ENCODE measurements at places on chromosomes 16 and 17. TPM values are rescaled to one million over a fixed set of nuclear protein-coding genes. Genes with fewer than 3 reads are reported as not detected.

GRCh38 chr17:65467156-65467555 lies 94.3 kb downstream of the AXIN2 start:
- no peak for DNase-seq

DNA sequence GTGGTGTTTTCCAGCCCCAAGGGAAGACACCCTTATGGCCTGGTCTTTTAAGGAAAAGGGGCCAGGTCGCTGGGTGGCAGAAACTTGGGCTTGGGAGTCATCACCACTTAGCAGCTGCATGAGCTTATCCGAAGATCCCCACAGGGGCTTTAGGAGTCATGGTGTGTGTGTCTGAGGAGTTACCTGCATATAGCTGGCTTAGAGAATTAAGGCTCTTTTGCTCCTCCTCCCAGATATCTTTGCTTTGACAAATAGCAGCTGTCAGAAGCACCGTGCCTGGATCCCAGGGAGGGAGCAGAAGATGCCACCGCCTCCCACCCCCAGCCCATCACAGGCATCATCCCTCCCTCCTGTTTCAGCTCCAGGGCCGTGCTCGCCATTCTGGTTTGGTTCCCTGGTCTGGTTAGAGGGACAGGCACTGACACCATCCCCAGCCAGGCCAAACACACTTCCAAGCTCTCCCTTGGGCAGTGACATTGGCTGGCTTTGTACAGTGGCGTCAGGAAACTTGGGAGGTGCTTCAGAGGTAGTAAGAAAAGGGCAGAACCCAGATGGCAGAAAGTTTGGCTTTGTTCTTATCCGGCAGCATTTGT lies 17.4 kb downstream of the LDHD start:
- DNase-seq = no peak

GRCh38 chr16:72240466-72240865 lies 68.5 kb upstream of the PMFBP1 start:
- DNase-seq = no peak

- no peak for DNase-seq
These were observed 59.5 kb upstream of the CDC42EP4 start for GRCh38 chr17:73371285-73371684.

GRCh38 chr17:8063761-8064534 lies 23.6 kb downstream of the ALOX12B start:
- no peak for DNase-seq

Gene CHST5
- not detected for total RNA-seq

Gene KRT28
- total RNA-seq = not detected

Gene CD300LF
- not detected for total RNA-seq
